GM04503 (cell line): ENCODE measurements at places on chromosomes 2 and 18.

- no peak for DNase-seq
These were observed 674 bp downstream of the PTPN4 start for GRCh38 chr2:119760237-119760955.

- DNase-seq, result no peak
These were observed 42.0 kb downstream of the TTR start for GRCh38 chr18:31633392-31634330.

DNA sequence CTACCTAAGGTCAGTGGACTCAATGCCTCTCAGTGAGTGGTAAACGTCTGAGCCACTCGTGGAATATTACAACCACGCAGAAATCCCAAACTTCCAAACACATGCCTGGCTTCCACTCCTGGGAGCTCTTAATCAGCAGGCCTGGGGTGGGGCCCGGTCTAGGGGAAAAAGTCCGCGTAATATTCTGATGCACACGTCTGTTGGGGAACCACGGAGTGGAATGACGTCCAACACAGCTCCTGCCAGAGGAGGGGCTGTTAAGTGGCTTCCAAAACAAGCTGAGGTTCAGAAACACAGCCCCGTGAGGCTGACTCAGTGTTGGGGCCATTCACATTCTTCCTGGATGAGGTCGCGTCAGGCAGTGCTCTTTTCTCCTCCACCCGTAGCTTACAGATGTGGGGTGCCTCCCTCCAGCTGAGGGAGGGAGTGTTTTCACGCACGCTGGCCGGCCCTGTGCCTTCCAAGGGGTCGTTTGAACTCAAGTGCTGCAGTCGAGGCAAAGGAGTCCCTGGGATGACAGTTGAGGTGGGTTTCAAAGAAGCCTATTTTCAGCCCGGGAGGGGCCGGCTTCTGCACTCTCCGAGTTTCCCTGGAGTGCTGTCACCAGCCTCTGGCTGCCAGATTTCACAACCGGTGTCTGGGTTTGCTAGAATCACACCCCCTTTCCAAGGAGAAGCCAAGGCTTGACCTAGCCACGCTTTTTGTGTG lies 73.1 kb downstream of the ACKR3 start:
- peak; percentile 96 for DNase-seq

DNA sequence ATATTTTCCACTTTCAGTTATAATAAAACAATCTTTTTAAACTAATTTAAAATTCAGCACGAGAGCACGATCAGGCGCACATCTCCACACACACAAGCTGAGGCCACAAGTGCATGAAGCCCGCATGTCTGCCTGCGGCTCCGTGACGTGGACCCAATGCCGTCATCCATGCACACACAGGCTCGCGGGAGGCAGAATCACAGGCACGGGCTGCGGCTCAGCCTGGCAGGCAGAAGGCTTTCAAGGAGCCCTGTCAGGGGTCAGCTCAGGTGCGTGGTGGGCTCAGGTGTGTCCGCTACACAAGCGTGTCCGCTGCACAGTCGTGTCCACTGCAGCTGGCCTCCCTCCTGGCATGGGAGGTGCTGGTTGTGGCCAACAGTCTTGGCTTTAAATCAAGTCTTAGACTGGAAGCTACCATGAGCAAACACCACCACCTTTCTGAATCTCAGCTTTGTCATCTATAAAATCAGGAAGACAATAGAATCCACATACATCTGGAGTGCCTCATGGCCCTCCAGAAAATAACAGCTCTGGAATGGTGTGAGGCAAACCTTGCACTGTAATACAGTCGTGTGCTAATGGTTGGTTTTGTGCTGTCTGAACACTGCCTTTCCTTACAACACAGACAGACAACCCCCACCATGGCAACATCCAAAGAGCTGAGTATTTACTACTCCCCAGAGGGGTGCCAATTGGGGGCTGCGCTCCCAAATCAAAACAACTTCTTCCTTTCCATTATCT lies 210.1 kb downstream of the NDUFA10 start:
- no peak for DNase-seq

- DNase-seq, result peak; percentile 70
These were observed 108.3 kb upstream of the LRATD1 start for GRCh38 chr2:14524041-14524802.

DNA sequence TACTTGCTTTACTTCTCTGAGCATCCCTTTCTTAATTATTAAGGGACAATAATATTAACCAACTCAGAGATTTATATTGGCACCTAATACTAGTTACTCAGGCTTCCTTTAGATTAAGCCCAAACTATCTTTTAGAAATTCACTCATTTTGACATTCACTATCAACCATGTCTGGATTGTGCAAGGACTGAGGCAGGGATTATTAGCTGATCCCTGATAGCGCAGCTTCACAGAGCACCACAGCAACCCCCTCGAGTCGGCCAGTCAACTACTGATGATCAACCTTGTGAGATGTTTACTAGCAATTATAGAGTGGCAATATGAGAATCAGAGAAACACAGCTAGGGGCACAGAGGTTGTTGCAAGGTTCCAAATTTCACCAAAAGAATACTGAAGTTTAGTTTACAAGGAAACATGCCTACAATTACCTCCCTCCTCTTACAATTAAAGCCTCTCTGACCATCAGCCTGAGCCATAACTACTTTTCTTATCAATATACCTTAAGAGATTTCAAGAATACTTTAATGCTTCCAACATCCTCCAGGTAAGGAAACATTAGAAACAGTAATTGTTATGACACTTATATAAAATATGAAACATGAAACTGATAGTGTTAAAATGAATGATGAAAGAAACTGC lies 191.6 kb downstream of the TCF4 start:
- DNase-seq, result no peak

DNA sequence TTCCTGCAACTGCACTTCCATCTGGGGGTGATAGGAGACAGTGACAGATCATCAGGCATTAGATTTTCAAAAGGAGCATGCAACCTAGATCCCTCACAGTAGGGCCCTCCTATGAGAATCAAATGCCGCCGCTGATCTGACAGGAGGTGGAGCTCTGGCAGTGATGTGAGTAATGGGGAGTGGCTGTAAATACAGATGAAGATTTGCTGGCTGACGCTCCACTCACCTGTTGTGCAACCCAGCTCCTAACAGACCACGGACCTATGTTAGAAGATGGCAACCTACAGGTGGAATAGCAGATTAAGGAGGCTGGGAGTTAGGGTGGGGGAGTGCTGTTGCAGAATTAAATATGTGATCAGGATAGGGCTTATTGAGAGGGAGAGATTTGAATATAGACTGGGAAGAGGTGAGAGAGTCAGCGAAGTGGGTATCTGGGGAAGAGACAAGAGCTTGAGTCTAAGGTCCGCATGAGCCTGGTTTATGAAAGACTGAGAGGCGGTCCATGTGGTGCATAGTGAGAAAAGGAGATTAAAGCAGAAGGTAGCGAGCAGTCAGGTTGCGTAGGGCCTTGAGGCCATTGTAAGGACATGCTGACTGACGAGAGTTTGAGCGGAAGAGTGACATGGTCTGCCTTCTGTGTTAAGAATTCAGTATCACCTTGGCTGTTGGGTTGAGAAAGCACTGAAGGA lies 31.3 kb upstream of the TOGARAM2 start:
- DNase-seq, result no peak

DNA sequence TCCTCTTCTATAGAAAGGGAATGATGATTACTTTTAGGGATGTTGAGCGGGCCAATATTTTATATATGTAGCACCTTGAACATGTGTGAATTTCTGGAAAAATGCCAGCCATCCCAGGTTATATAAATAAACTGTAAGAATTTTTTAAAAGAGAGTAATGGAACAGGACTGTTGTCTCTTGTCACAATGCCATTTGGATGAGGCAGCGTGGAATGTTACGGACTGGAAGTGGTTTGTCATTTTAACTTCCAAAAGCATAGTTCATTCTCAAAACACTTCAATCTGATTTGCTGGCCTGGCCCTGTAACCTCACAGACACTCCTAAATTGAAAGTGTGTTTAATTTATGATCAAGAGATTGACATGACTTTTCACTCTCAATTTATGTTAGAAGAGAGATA lies 70.8 kb downstream of the TPGS2 start:
- DNase-seq, result peak; percentile 37

DNA sequence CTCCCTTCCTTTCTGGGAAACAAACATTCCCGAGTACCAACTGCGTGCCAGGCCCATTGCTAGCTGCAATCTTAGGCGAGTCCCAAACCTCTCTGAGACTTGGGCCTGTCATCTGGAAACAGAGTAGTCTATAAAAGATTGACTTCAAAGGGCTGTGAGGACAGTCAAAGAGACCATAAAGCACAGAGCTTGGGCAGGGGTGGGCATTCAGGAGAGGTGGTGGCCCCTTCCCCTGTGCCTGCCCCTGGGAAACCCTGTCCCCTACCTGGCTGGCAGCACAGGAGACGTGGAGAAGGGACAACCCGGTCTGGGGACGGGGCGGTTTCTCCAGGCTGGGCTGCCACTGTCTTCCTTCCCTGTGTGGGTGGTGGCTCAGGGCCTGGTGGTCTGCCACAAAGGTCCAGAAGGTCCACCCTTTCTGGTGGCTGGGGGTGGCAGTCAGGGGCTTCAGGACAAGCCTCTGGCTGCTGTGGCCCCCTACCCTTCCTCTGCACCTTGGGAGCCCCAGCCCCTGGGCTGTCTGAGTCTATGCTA lies 33.9 kb upstream of the FOSL2 start:
- DNase-seq, result no peak

- no peak for DNase-seq
These were observed 7.4 kb upstream of the HES6 start for GRCh38 chr2:238247002-238247822.

DNA sequence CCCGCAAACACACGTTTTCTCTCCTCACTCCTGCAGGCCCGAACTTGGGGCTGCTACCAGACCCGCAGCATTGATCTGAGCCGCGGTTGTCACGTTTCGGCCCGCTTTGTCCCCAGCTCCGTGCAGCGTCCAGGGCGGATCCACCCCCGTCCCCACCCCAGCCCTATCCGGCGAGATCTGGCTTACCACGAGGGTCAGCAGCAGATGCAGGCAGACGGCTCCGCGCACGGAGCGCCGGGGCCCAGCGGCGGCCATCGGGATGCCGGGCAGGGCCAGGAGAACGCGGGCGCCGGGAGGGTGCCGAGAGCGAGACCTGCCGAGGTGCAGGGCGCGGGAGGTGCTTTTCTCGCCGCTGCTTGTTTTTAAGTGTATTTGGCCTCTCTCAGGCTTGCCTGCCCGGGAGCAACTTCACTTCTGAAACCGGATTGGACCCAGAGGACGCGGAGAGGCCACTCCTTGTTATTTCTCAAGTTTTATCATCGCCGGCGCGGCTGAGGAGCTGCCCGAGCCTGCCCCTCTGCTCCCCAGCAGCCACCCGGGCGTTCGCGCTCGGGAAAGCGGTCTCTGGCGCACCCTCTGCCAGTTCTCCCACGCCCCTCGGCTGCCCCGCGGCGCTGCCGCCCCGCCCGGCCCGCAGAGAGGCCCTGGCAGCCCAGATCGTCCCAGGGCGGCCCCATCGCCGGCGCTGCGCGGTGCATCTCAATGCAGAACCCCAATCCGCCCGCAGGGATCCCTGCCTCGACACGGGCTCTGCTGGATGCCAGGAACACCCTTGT lies at the start of gene DSC3:
Gene DSC3, minus strand, starts transcription at position 337 of the 776 bp plus-strand sequence. Its CDS starts 82 bp downstream, at position 255.
- DNase-seq, result no peak

DNA sequence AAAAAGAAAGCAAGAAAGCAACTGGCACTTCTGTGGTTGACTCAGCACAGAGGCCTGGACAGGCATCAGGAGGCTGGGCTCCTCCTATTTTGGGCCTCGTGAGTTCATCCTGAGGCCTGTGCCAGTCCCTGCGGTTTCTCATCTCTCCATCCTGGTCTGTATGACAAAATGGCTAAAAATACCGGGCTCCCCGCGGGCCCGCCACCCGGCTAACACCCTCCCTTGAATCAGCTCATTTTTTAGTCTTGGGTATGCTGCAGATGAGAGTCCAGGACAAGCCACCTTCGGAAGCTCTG lies 62.3 kb upstream of the YWHAQ start:
- DNase-seq, result peak; percentile 70

- no peak for DNase-seq
These were observed 751.8 kb downstream of the TSN start for GRCh38 chr2:122507261-122507660.
